Fibroblast of skin of left quadriceps (primary cell): ENCODE measurements at places on chromosomes 6 and 20.

DNA sequence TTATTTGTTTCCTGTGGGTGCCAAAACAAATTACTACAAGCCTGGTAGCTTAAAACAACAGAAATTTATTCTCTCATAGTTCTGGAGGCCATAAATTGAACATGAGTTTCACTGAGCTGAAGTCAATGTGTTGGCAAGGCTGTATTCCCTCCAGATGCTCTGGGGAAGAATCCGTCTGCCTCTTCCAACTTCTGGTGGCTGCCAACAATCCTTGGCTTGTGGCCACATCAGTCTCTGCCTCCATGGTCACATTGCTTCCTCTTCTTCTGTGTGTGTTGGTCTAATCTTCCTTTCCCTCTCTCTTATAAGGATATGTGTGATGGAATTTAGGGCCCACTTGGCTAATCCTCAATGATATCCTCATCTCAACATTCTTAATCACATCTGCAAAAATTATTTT, 92.8 kb upstream of the EPB41L1 start:
- no peak for DNase-seq

GRCh38 chr6:24078200-24078599, 47.8 kb upstream of the NRSN1 start:
- DNase-seq: no peak

DNA sequence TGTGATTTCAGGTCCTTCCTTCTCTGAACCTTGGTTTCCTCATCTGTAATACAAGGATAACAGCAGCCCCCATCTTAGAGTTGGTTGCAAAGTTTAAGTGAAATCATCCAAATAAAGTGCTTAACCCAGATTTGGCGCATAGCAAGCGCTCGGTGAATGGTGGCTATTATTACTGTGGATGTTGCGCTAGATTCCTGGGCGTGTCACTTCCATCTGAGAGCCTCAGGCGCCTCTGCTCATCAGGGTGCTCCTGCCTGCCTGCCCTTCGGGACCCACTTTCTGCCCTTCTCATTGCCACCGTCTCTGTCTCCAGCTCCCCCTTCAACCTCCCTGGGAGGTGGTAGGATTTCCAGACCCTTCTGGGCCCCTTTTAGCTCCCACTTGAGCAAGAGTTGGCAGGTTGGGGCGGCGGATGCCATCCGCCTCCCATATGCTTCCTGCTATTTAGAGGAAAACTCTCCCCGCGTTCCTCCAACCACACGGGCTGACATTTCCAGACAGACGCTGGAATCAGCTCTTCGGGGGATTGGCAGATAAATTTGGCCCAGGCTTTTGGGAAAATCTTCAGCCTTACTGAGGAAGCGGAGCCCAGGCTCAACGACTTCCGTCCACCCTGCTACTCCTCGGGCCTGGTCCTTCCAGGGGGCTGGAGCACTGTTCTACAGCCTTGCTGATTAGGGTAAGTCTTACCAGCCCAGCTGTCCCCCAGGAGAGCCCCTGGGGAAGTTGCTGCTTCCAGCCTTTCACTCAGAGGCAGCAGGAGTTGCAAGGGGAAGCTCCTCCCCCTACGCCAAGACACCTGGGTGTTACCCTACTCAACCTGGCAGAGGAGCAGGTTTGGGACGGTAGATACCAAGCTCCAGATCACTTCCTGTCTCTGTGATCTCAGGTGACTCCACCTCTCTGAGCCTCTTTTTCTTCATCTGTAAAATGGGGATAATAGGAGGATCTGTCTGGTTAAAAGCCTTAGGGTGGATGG, 71.5 kb downstream of the DLGAP4 start:
- DNase-seq: no peak

DNA sequence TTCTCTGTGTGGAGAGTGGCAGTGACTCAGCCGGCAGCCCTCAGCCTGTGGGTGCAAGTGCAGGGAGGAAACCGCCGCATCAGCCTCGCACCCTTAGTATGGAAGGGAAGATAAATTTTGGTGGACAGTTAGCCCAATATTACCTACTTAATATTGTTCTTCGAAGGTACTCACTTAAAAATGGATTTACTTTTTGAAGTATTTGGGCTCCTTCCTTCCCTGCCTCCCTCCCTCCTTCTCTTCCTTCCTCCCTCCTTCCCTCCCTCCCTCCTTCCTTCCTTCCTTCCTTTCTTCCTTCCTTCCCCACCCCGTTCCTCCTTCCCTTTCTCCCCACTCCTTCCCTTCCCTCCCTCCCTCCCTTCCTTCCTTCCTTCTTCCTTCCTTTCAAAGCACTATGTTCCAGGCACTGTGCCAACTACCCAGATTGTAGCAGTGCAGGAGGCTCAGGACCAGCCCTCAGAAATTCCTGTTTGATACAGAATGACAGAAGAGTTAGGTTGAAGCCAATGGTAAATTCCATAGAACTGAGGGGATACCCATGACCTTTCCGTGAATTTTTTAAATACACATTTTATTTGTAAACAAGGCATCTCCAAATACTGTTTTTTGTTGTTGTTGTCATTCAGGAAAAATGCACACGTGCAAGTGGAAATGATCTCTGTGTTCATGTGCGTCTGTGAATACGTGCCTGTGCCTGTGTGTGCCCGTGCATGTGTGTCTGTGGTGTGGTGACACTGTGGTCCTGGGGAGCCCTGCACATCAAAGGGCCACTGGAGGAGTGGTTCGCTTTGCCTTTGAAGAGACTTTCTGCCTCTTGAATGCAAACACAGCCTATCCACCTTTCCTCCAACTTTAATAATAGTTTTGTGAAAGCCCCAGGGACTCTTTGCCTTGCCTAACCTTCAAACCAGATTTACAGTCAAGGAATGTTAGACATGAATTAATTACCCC, 141.7 kb downstream of the EDN3 start:
- no peak for DNase-seq

DNA sequence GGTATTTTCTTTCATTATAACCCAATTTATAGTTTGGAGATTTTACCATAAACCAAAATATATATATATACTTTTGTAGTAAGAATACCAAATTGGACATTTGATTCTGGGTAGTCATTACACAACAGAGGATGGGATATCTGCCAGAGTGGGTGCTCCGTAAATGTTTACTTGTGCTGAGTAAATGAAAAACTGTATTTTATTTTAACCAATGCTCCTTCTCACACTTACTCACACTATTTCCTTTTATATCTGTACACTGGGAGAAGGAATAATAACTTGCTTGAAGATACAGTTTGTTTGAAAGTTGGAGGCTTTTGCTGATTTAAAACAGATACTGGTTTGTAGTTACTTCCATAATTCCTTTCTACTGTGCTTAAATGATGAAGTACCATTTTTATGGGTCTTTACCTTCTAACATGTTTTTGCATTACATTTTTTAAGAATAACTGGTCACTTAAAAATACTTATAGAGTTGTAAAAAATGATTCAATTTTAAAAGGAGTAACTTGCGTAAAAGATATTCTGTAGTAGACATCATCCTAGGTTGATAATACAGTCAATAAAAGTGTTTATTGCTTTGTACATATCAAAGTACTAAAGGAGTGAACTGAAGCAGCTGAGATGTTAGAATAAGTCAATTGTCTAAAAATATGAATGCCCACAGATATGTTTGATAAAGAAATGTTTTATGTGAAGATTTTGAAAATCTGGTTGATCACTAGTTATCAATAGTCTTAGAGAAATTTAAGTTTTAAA, 411.7 kb downstream of the UTRN start:
- DNase-seq: no peak

DNA sequence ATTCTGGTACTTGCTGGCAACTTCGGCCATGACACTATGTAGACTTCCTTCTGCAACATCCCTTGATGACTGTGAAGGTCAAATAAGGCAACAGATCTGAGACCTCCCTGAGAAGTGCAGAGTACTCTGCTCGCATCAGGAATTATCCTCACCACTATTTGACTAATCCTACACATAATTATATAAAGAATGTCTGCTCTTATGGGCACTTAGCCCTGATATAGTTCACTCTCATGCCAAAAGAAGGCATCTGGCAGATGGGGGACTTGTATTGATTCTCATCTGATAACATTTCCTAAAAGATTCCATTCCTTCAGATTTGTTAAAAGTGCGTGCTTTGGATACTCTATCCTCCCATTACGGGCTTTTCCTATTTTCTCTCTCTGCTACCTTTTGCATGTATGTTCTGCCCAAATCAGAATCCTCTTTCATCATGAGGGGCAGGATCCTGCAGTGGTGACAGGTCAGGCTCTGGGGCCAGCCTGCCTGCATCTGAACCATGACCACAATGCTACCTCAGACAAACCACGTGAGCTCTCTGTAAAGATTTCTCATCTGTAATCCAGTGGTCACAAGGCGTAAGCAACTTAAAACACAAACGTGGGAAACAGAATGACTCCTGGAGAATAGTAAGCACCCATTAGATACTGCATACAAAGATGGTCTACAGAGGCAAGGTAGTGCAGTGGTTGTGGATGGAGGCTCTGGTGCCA, 134.0 kb downstream of the GJA10 start:
- no peak for DNase-seq

DNA sequence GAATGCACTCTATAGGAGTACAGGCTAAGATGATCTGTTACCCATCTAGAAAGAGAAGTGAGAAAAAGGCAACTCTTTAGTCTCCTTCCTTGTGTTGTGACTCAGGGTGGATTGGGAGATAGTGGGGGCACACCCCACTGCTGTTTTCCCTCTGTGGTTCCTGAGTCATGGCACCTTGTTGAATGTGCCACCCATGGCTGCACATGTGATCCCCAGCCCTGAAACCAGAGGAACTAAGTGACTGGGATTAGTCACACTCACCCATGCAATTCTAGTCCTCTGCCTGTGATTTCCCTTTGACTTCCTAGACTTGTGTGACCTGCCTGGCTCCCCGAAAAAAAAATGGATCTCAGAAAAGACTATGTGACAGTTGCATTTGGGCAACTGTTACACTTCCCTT, 48.6 kb upstream of the HTR1B start:
- no peak for DNase-seq
